ENCODE measurements at places on chromosomes 2 and 18.

- DNase-seq, result no peak
Observed at GRCh38 chr2:129702416-129703176, 276.9 kb upstream of the RAB6C start.

GRCh38 chr2:206217743-206218142, 56.7 kb upstream of the ZDBF2 start:
- no peak for DNase-seq

DNA sequence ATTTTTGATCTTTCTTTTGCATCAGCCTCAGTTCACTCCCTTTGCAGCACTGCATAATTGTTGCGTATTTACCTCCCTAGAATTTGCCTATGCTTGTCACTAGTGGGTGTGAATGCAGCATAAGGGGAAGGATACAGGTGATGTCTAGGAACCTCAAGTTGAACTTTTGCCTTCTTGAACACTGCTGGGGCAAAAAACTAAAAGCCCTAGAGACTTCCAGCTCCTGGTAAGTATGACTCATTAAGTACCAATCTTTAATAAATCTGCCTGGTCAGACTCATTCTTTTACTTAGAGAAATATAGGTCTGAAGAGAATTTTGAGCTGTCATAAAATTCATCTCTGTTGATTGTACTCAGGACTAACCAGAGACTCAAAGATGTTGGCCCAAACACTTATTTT, 547.3 kb upstream of the FANCL start:
- DNase-seq, result no peak

DNA sequence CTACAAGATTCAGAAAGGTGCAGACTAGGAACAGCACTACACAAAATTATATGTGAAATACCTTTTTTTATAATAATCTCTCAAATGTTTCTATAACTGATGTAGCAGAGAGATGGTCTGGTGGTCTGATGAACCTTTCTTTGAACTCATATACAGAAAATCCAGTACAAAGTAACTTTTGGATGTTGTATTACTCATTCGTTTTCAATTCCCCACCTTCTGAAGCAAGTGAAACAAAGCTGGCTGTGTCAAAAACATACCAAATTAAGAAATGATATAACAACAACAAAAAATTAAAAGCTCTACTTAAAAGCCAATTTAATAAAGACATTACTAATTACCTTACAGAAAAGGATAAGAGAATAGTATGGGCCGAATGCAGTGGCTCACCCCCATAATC, 38.7 kb downstream of the MEMO1 start:
- DNase-seq, result no peak

- DNase-seq, result no peak
Observed at GRCh38 chr2:83342860-83343329, 1116.2 kb downstream of the SUCLG1 start.

DNA sequence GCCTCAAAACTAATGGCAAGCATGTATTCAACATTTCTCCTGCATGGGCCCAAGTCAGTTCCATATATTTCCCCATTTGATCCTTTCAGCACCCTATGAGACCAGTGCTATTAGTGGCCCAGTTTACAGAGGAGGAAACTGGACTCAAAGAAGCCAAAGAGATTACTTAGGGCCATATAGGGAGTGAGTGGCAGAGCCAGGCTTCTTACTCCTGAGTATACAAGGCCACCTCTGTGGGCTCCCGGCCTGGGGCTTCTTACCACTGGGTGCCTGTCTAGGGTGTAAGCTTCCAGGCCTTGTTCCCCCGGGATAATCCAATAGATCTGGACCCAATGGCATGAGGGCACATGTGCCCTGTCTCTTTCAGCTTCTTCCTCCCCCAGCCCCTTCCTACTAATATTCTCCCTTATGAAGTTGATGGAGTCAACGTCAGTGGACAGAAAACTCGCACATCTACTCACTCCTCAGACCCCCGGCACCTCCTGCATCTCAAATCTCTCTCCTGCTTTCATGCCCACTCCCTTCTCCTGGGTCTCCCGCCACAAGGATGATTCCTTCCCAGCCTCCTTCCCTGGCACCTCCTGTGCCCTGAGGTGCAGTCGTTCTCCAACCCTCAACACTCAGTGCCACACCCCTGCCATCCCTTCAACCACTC, 222.6 kb downstream of the ANAPC1 start:
- DNase-seq, result no peak

DNA sequence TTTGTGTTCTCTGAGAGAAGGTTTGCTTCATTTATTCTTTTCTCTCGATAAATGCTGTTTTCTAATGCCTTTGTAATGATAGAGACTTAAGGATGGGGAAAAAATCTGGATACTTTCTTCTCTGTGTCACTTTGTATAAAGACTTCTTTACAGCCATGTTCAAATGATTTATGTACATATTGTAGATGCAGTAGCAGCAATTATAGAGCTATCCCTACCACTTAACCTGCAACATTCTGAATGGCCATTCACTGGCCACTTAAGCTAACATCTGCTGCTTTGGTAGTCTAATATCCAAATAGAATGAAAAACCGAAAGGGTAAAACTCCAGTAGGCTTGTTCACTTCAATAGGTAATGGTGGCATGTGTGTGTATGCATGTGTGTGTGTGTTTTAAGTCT, 97.8 kb downstream of the CSRNP3 start:
- no peak for DNase-seq

- no peak for DNase-seq
Observed at GRCh38 chr18:46190667-46191066, 86.5 kb downstream of the HAUS1 start.

- DNase-seq, result no peak
Observed at GRCh38 chr2:214277880-214278279, 133.0 kb upstream of the VWC2L start.

DNA sequence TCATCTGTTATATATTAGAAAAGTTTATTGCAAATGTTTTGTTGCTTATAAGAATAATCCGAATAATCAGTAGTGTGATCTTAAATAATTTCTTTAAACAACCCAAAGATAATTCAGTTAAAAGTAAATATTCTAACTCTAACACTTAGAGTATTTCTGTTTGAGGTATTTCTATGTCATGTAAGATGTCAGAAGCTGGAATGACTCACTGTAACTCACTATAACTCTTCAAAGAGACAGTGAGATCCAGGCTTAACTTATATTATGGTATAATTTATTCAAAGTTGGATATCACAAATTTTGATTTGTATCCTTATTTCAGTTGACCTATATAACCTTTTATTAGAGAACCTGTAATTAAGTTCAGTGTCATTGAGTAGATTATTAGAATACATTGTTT, 6.9 kb downstream of the MBD5 start:
- DNase-seq, result no peak

- DNase-seq, result peak; percentile 53
Observed at GRCh38 chr2:240579771-240580614, 6.5 kb upstream of the CAPN10 start.
